ENCODE measurements at places on chromosomes 4 and X.

- no peak for DNase-seq
Observed at GRCh38 chrX:97740886-97741285, 857.2 kb downstream of the RPA4 start.

DNA sequence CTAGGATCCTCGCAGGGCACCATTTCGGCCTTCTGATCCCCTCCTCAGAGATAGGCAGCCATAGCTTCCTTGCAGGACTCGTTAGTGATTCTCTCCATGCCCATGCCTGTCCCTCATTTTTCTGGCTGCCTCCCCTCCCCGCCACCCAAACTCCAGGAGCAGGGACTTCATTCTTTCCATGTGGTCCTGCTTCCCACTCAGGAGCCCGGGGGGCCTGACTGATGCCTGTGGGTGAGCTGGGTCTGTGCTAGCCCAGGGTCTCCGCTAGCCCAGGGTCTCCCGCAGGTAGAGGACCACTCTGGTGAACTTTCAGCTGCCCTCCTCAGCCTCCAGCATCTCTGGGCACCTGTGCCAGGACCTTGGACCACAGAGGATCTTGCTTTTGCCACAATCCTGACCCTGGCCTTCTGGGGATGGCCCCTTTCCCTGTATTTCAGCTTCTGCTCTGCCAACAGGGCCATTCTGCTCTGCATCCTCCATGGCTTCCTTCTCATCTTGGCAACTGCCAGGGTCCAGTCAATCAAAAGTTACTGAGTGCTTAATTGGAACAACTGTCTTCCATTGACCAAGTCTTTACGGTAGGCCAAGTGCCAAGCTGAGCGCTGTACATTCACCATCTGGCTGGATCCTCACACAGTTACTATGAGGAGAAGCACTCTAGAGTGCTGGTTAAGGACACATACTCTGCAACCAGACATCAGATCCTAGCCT, 152.2 kb downstream of the EFNB1 start:
- DNase-seq, result no peak

GRCh38 chrX:420496-421223, 34.0 kb upstream of the PPP2R3B start:
- no peak for DNase-seq

DNA sequence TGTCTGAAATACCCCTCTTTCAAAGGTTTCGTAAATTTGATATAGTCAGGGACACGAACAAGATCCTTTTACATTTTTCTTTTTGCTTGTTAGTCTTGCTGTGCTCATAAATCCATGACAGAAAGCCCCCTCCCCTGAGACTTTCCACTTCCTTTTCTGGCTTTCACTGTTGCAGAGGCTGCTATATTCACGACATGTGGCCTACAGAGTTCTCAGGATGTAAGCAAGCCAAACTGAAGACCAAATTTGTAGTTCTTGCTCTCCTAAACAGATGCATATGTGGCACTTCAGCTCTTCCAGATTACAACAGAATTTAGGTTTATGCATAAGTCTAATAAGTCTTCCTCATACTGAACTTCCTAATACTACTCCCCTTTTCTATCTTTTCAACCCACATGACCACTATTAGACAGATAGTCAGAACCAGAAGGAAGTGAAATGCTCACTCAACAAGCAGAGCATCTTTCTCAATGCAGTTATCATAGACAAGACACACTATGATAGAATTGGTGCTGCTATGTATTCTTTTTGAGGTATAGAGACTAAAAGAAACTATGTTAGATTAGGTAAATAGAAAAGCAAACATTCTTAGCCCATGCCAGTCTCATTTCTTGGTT, 15.0 kb downstream of the BTK start:
- DNase-seq, result peak; percentile 83

DNA sequence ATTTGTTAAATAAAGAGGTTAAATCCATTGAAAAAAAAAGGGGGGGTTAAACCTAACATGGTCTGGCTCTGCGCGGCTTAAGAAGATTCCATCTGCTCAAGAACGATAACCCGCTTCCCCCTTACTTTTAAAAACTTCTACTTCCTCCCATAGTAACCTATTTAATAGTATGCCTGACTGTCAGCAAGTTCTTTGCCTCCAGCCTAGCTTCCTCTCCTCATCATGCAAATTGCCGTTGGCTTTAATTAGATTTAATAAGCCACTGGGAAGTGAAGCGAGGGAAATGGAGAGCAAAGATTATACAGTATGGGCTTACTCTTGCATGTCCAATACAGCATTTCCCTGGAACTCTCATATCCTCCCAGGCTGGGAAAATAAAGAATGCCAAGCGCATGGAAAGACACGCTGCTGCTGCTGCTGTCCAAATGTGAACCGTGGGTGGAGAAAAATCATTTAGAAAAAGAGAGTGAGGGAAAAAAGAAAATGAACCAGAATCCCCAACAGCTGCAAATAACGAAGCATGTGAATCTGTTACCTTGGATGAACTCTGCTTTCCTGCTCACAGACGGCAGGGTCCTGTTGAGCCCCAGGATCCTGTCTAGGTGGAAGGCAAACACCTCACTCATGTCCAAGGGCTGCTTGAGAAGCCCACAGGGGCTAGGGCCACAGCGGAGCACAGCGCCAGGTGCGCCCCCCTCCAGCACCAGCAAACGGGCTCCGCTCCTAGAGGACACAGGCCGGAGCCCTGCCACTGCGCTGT, 2.7 kb downstream of the GASK1B start:
- DNase-seq, result peak; percentile 56

GRCh38 chr4:86910369-86910768, 18.1 kb upstream of the C4orf36 start:
- no peak for DNase-seq

DNA sequence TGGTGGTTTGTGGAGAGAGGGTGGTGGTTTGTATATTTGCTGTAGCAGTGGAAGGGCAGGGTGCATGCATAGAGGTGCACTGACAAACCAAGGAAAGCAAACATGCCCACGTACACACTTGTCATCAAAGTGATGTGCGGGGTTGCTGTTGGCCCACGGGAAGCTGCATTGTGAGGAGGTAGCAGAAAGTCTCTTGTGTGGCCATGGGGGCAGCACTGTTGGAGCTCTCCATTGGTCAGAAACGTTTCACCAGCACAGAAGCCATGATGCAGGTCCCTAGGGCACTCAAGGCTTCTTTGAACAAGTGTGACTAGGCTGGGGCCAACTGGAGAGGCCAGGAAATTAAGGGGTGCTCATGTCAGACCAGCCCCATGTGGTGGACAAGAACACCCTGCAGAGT, 174.8 kb upstream of the KLF8 start:
- no peak for DNase-seq

GRCh38 chrX:134388161-134389109, 71.5 kb upstream of the HPRT1 start:
- peak; percentile 91 for DNase-seq

DNA sequence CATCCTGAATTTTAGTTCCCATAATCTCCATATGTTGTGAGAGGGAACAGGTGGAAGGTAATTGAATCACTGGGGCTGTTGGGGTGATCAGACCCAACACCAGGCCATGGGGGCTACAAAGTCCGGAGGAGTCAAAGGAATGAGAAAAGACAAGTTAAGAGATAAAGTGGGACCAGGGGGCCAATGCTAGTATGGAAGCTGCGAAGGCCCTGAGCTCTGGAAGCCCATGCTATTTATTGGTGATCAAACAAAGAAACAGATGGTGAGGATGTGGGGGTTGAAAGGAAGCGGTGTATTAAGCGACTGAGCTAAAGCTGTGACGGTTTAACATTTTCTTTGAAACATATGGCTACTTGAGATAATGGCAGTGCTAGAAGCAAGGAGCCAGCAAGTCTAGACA, 132.8 kb downstream of the PDGFC start:
- peak; percentile 44 for DNase-seq

DNA sequence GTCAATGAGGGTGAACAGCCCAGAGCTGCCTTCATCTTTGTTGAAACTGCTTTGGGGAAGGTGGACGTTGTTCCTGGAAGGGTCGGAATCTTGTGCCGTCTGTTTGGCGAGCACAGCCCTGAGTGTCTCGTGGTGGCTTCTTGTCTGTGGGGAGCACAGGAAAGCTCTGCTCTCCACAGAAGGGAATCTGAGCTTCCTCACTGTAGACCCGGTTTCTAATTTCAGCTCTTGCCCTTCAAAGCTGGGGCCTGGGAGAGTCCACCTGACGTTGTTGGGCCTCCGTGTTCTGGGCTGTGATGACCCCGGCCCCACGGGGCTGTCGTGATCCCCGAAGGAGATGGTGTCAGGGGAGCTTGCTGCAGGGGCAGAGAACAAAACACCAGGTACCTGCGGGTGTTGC, 47.5 kb downstream of the SORCS2 start:
- no peak for DNase-seq

DNA sequence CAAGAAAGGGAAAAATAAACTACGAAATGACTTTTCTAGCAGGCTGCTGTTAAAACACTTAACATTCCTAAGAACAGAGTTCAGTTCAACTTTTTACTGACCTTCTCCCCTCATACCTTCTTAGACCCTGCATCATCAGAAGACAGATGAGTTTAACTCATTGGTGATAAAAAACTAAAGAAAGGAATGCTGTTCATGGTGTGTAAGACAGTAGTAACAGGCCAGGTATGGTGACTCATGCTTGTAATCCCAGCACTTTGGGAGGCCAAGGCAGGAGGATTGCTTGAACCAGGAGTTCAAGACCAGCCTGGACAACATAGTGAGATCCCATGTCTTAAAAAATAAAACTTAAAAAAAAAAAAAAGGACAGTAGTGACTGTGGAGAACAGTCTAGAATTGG, 16.2 kb downstream of the RBM47 start:
- DNase-seq, result no peak

DNA sequence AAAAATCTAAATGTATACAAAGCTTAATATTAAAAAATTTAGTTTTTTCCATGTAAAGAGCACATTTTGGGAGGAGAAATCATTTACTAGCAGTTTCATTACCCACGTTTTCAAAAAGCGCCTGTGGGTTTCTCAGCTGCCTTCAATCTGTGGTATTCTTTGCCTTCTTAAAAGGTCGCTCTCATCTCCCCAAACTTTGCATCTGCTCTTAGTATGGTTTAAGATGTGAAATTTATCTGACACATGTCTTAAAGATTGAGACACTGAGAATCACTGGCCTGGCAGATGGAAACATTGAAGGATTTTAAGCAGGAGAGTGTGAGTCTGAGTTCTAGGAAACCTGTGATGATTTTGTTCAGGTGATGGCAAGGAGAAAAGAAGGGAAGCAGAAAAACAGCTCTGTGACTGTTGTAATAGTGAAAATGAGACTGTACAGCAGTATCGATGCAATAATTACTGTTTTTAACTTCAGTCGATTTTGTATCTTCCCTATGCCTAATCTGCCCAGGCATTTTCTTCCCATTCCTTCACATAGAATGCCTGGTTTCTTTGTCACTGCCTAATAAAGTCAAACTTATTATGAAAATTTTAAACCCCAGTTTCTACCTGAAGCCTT, 75.9 kb downstream of the PAQR3 start:
- no peak for DNase-seq
